ENCODE measurements at places on chromosomes 1 and 21. TPM values are rescaled to one million over a fixed set of nuclear protein-coding genes. Genes with fewer than 3 reads are reported as not detected.

The UTS2 gene
- total RNA-seq: not detected

DNA sequence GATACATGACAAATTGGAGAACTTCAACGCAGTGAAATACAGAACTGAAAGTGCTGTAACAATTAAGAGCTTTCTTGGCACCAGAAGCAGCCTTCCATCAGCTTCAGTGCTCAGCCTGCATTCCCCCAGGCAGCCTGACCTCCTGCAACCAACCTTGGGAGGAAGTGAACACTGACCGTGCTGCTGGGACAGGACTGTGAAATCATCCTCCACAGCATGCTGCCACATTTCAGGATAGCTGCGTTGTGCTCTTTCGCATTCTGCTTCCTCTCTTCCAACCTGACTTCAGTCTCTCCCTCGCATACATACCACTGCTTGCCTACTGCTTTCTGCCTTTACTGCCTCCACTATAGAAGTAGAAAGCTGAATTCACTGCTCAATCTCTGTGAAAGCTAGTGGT, 388.6 kb downstream of the RWDD3 start:
- no peak for DNase-seq

DNA sequence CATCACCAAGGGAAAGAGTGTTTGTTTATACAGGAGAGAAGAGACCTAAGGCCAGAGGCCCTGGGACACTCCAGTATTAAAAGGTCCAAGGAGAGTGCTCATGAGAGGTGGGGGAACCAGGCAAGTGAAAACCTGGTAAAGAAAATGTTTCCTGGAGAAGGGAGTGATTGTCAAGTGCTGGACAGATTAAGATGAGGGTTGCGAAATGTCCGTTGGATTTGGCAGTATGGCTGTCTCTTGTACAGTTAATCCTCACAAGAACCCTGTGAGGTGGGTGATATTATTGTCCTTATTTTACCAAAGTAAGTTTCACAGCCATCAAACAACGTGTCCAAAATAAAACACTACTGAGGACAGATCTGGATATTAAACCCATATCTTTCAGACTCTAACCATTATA, 44.2 kb downstream of the RPAP2 start:
- no peak for DNase-seq

GRCh38 chr1:168476588-168477385, 67.0 kb downstream of the XCL2 start:
- no peak for DNase-seq

The VASH2 gene
- total RNA-seq: 1.4 TPM

The SELENBP1 gene
- total RNA-seq: 129 TPM

The EIF3I gene
- 108 TPM for total RNA-seq

DNA sequence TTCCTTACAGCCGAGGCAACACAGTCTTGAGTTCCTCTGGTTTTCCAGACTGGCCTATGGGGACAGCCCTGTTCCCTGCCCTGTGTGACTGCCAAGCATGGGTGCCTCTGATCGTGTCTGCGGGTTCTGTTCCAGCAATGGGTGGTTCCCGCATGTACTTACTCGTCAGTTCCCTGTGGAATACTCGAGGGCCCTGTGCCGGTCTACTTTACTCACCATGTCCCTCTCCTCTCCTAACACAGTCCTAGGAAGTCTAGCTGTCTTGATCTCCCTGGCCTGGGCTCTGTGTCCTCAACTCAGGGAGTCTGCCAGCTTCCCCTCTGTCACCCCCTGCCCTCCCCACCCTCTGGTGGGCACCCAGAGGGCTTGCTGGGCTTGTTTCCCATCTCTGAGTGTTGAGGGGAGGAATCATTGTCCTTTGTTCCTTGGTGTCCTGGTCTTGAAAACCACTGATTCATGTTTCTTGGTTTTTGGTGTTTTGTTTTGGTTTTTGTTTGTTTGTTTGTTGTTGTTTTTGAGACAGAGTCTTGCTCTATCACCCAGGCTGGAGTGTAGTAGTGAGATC, 36.0 kb downstream of the TRAPPC10 start:
- DNase-seq: no peak

The OLIG2 gene
- total RNA-seq: not detected
